Activated CD4-positive, alpha-beta T cell treated with anti-CD3 and anti-CD28 coated beads for 48 hours (primary cell): ENCODE measurements at places on chromosomes 3 and 15.

- no peak for DNase-seq
These were observed 26.5 kb upstream of the PLXND1 start for GRCh38 chr3:129632977-129633376.

GRCh38 chr3:44969154-44969827 is 6.7 kb downstream of the ZDHHC3 start:
- no peak for DNase-seq

- DNase-seq = no peak
These were observed 65.4 kb downstream of the TFRC start for GRCh38 chr3:196016485-196016884.

DNA sequence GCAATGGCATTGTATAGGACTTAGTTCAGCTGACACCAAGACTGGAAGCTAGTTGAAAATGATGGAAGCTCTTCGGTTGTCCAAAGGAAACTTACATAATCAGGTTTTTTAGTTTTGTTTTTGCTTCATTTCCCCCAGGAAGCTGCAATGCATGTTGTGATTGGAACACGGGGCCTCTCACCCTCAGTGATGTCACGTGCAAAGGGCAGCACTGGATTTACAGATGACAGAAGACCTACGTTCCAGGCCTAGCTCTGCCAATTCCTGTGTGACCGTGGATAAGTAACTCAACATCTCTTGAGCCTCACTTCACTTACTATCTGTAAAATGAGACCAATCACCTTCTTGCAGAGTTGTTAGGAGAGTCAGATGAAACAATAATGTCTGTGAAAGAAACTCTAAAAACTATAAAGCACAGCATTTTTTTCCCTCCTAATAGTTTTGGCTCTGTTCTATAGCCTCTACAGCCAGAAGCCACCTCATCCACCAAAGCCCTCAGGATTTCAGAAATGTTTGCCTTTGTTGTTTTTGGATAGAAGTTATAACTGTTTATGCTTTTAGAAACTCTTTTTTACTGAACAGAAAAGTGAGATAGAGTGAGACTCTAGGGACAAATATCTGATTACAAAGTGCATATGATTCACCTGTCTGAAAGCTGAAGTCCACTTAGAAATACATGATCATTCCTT is 4.6 kb downstream of the RBSN start:
- no peak for DNase-seq

- no peak for DNase-seq
These were observed 633.7 kb upstream of the SUCLG2 start for GRCh38 chr3:68288085-68288484.
